ENCODE measurements at places on chromosomes 3 and 15.

DNA sequence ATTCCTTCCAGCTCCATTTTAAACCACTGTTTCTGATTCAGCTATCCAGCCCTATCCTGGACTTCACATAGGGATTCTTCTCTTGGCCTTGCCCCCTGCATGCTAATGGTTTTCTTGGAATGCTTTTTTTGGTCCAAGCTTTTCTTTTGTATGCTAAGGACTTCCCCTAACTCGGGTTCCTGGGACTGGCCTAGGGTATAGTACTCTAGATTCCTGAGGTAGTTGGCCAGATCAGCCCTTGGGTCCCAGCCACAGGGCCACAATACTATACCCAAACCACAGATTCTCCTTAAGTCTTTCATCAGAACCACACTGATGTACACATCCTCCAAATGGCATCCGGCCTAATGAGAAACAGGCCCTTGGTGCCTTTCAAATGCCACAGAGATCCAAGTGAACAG is 2.8 kb downstream of the FYCO1 start:
- no peak for DNase-seq

- no peak for DNase-seq
Observed at GRCh38 chr3:148175214-148175613, 522.5 kb upstream of the AGTR1 start.

- no peak for DNase-seq
Observed at GRCh38 chr3:59069838-59070237, 20.0 kb upstream of the CFAP20DC start.

GRCh38 chr3:119293105-119293870 is 895 bp upstream of the ARHGAP31 start:
- no peak for DNase-seq

DNA sequence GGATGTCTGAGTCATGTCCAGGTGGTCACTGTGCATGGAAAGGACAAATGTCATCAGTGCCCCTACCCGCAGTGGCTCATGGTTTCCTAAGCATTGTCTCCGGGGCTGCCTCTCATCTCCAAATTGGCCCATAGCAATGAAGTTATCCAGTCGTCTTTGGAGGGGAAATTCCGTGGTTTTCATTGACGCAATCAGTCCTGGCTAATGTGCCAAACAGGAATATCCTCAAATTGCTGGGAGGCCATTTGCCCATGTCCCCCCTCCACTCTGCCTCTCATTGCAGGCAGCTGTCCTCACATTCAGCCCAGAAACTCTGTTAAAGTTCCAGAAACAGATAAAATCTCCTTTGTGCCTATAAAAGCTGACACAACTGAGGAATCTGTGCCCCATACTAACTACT is 81.6 kb downstream of the MCTP2 start:
- no peak for DNase-seq

DNA sequence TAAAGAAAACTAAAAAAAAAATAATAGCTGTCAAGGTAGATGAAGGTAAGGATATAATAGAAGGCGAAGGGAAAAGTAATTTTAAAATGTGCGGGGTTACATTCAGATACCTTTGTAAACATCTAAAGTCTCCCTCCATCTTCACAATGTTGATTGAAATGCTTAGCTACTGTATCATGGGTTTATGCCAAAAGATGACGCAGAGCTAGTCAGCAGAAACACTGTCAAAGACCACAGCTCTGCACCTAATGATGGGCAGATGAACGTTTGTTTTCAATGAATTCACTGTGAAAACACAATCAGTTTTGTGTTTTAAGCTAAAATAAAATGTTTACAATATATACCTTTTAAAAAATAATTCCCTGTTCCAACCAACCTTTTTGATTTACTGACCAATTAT is 61.2 kb downstream of the RFTN1 start:
- DNase-seq, result no peak

All from NCI-H2081 treated with DMSO at 0.1 percent for 48 hours (cell line).